H4 (cell line): ENCODE measurements at places on chromosomes 4 and X.

GRCh38 chrX:42442745-42443144 is 335.2 kb downstream of the PPP1R2C start:
- DNase-seq = no peak

GRCh38 chr4:79357365-79357764 is 31.5 kb upstream of the NAA11 start:
- DNase-seq = no peak

DNA sequence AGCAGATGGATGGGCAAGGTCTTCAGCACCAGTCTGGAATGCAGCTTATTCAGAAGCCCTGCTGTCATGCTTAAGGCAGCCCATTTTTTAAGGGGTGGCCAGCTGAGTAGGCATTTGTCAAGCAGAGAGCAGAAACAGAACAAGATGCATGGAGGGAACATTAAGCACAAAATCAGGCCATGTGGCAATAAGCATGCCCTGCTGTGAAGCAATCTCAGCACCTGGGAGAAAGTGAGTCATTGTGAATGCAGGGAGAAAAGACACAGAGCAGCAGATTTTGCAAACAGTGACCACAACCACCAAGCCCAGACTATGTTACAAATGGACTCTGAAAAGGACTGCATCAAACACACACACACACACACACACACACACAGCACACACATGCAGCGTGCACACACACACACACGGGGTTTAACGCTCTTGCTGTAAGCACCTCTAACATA is 94.1 kb upstream of the GALNT7 start:
- peak; percentile 96 for DNase-seq

DNA sequence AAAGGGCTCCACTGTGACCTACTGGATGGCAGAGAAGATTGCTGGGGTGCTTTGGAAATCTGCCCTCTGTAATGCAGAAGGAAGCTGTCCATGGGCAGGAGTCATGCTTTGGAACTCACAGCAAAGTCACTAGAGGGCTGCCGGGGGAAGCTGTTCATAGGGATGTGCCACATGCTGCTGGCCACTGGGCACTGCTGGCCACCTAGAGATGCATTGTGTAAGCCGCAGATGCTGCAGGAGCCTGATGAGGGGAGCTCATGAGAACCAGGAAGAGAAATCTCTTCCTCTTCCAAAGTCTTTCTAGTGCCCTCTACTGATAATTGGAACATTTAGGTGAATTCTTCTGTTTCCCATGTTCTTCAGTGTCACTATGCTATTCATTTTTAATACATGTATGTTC is 31.2 kb upstream of the UXT start:
- DNase-seq = peak; percentile 11

DNA sequence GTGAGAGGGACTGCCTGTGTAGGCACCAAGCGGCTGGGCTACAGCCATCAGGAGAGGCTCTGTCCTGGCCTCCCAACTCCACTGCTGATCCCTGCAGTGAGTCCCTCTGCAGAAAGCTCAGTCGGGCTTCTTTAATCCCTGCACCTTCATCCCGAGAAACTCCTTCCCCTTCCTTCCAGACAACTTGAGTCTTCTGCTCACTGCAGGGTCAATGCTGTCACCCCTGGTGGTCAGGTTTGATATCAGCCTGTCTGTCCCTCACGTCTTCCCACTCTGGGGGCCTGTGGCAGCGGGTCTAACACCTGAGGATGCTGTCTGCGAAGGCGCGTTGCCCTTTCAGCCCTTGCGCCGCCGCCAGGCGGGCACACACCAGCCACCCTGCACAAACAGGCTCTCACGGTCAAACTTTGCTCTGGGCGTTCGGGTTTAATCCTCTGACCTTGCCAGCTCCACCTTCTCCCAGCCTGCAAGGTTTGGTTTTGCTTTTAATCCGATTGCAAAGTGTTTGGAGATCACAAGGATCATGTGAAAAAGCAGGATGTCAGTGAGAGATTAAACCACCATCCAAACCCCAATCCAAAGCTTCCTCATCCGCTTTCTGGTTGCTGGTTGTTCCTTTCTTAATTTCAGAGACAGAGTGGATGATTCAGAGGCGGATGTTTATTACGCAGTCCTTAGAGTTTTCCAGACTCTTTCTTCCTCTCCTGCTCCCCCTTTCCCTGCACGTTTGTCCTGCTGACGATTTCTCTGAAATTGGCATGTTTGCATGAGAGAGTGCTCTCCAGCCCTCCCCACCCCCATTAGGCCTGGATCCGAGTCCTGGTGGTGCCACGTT is 74.8 kb upstream of the SLC34A2 start:
- DNase-seq = no peak

GRCh38 chr4:186910385-186910784 is 186.7 kb upstream of the FAT1 start:
- DNase-seq = no peak

GRCh38 chr4:23697001-23697528 is 192.8 kb downstream of the PPARGC1A start:
- no peak for DNase-seq

GRCh38 chrX:53305219-53305995 is 24.0 kb upstream of the IQSEC2 start:
- DNase-seq = no peak

- DNase-seq = no peak
These were observed 18.7 kb upstream of the CXCL13 start for GRCh38 chr4:77586951-77587383.

GRCh38 chr4:94757192-94758140 is at the start of gene BMPR1B:
Gene BMPR1B (plus strand): TSS chr4:94757955. CDS start chr4:95104425, 346,470 bp downstream.
- peak; percentile 78 for DNase-seq

DNA sequence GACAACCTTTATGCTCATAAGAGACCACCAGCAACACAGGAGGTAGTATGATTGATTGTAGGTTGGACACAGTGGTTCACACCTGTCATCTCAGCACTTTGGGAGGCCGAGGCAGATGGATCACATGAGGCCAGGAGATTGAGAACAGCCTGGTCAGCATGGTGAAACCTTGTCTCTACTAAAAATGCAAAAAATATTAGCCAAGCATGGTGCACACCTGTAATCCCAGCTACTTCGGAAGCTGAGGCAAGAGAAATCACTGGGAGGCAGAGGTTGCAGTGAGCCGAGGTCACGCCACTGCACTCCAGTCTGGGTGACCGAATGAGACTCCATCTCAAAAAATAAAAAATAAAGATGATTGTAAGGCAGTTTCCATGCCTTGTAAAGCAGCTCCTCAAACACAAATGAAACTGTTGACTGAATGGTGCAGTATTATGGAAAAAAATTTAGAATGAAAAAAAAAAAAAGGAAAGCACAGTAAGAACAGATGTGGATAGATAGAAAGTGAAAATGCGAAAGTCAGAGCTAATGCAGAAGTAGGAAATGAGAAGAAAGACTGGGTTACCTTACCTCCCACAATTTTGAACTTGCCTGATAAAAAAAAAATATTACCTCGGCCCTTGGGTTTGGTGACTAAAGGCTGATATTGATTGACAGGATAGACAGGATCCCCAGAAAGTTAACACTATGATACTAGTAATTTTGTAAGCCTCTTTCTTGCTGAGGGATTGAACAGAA is 249.2 kb upstream of the TRAM1L1 start:
- no peak for DNase-seq

GRCh38 chr4:177103619-177104018 is 206.1 kb upstream of the NEIL3 start:
- no peak for DNase-seq

DNA sequence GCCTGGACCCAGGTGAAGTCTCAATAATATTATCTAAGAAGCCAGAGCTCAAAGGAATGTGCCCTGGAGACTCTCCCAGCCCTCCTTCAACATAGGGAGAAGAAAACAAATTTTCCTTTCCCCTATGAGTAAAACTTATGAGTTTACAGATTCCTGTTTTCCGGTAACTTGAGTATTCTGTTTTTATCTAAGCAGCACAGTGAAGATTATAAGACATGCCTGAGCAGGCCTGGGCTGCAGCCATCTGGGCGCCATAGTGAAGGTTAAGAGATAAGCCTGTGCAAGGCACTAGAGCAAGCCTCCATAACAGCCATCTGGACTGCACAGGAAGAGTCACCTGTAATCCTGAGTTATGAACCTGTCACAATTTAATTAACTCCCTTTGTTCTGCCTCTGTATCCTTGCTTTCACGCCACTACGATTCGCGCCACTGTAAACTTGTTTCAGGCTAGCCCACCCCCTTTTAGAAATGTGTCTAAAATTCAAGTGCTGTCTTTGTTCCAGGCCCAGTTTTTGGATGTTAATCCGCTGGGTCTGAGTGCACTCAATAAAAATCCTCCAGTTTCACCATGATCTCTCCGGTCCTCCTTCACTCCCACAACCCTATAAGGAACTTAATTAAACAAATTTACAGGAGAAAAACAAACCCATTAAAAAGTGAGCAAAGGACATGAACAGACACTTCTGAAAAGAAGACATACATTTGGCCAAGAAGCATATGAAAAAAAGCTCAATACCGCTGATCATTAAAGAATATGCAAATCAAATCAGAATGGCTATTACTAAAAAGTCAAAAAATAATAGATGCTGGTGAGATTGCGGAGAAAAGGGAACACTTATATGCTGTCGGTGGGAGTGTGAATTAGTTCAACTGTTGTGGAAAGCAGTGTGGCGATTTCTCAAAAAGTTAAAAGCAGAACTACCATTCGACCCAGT is 189.5 kb downstream of the APBB2 start:
- no peak for DNase-seq
